ENCODE measurements at places on chromosomes 3 and 15.

DNA sequence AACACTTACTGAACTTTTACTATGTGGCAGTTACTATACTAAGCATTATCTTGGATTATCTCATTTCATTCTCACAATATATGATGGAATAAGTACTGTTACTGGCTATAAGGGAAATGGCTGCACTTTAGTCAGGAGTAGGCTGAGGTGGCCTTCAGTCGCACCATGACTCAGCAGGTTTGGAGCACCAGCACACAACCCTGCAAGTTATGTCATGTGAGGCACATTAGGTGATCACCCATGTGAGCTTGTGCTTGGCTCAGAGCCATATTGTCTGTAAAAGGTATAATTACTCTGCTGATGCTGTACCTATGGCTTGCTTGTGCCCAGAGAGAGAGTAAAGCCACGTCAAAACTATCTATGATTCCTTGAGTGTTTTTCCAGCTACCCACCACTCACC lies 54.1 kb upstream of the TIPARP start:
- no peak for DNase-seq

GRCh38 chr15:34795267-34796081 lies at the start of gene ACTC1:
Gene ACTC1, minus strand, starts transcription at chr15:34795549. Its CDS starts 741 bp downstream, at chr15:34794808.
- DNase-seq: no peak

- no peak for DNase-seq
Observed at GRCh38 chr3:123899300-123899865, 15.3 kb upstream of the MYLK start.

DNA sequence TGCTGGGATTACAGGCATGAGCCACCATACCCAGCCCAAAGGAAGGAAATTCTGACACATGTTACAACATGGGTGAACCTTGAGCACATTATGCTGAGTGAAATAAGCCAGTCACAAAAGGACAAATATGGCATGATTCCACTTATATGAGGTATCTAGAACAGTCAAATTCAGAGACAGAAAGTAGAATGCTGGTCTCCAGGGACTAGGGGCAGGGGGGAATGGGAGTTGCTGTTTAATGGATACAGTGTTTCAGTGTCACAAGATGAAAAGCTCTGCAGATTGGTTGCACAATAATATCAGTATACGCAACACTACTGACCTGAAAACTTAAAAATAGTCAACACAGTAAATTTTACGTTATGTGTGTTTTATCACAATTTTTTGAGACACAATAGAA lies 4.1 kb downstream of the SPATA12 start:
- no peak for DNase-seq

DNA sequence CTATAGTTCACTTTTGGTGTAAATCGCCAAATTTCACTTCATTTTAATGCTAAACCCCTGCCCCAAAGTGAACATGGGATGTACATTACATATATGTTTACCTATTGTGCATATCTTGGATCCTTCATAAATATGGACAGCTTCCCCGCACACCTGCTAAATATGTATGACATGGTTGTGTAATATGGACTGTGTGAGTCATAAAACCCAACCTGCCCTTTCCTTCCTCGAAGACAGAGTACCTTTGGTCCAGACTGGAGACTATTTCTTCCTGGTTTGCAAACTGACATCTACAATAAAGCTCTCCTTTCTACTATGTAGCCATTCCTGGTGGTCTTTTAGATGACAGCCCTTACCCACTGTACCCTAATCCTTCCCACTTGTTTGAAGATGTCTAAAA lies 12.4 kb downstream of the ACTC1 start:
- no peak for DNase-seq

DNA sequence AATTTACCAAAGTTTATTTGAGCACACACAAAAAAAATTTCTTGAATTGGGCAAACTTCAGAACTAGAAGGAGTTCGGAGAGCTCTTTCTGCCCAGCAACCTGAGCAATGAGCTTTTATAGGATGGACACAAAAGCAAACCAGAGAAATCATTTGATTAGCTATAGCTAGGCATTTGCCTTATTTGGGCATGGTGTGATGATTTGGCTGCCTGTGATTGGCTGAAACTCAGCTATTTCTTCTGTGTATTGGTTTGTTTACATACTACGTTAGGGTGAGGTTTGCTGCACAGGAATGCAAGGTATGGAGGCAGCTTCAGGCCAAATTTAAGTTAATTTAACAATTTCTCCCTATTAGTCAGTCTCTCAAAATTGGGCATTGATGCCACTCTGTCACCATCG lies 65.1 kb downstream of the NEK11 start:
- DNase-seq: no peak

DNA sequence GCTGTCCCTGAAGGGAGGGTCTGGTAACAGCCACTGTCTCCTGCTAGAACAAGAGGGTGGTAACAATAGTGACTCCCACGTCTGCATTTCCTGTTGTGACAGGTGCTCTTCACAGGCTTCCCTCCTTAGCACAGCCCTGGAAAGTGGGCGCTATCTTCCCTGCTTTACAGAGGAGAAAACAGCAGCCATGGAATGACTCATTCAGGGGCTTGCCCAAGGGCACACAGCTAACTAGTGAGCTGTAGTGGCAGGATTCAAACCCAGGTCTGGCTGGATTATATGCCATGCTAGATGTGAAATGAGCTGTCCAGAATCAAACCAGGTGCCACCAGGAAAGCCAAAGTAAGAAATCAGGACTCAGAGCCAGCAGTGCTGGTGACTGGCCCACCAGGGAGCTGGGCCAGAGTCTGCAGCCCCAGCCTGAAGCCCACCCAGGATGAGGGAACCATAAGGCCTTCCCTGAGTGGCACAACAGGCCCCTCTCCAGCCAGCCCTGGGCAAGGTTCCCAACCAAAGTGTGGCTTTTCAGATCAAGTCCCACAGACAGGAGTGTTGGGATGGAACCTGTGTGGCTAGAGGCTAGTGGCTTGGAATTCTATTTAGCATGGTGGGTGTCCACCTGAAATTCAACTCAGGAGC lies 102.4 kb downstream of the ETFA start:
- DNase-seq: no peak

- no peak for DNase-seq
Observed at GRCh38 chr3:183800243-183800863, 25.0 kb downstream of the MAP6D1 start.

DNA sequence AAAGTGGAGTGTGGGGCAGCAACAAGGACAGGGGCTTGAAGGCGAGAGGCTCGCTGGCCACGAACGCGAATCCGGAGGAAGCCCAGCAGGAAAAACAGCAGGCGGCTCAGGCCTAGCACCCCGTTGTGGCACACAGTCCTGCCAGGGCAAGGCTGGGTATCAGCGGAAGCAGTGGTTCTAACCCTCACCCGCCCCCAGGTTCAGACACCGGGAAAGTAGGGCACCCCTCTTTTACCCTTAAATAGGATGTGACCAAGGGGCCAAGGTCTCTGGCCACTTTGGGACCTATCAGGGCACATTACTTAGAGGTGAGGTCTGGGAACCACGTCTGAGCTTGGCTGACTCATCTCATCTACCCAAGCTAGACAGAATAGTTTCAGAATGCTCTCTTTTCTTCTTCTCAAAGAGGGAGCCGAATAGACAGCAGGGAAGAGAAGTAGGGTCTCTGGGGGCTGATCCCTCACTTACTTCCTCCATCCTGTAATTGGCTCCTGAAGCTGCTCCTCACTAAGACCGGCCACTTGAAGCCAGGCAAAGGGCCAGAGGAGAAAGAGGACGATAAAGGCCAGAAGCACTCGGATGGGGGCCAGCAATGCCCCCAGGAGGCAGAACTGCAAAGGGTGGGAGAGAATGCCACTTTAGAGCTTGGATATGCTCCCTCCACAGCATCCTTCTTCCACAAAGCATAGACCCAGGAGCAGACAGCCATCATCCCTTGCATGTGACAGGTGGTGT lies 1.7 kb downstream of the LPCAT4 start:
- DNase-seq: no peak

DNA sequence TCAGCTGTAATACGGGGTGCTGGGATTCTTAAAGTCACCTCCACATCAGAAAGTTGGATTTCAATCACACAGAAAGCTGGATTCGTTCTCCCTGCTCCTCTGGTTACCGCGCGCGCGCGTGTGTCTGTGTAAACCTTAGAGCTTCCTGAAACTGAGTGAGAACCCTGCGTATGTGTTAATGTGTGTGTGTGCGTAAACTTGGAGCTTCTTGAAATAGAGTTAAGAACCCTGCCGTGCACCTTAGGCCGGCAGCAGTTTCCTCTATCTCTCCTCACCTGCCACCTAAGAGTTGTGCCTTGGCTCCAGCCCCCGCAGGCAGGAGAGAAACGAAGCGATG lies 531 bp downstream of the LZTFL1 start:
- no peak for DNase-seq

GRCh38 chr3:16264174-16264707 lies 502 bp downstream of the DPH3 start:
- DNase-seq: no peak

- DNase-seq: no peak
Observed at GRCh38 chr15:81939604-81940440, 106.0 kb downstream of the MEX3B start.

DNA sequence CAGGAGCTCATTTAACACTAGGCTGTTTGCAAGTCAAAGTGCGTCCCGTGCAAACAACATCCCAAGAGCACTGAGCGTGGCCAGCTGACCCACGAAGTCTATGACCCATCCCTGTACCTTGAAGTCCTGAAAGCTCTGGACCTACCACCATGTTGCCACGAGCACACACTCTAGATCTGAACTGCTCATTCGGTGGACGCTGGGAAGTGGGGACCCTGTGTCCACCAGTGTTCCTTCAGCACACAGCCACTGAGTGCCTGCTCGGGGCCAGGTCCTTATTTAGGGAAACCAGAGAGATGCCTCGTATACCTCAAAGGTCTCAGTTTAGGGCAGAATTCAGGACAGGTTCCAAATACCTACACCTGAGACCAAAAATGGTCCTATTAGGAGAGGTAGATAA lies 236.9 kb downstream of the XXYLT1 start:
- DNase-seq: no peak

GRCh38 chr15:100159436-100159835 lies 182.3 kb downstream of the ADAMTS17 start:
- no peak for DNase-seq

DNA sequence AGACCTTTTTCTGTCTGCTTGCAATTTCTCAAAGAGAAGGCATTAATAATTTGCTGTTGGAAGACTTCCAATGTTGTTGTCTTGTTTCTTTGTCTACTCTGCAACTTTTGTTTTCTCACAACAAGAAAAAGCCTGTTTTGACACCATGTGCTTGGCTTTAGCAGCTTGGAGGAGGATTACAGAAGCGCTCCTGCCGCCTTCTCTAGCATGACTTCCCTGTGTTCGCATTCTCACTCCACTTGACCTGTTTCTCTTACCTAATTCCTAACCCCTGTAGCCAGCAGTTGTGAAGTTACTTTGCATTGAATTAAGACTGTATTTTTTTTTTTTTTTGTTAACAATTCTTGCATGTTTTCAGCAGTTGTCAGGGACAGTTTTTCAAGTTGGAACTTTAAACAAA lies 235.3 kb upstream of the GOLIM4 start:
- DNase-seq: no peak

DNA sequence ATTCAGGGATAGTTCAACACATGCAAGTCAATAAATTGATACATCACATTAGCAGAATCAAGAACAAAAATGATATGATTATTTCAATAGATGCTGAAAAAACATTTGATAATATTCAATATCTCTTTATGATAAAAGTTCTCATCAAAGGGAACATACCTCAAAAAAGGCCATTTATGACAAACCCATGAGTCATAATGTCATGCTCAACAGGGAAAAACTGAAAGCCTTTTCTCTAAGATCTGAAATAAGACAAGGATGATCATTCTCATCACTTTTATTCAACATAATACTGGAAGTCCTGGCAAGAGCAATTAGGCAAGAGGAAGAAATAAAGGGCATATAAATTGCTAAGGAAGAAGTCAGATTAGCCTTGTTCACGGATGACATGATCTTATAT lies 54.1 kb upstream of the TMEM158 start:
- no peak for DNase-seq

GRCh38 chr15:86336051-86336788 lies 256.5 kb downstream of the AGBL1 start:
- DNase-seq: no peak

- no peak for DNase-seq
Observed at GRCh38 chr3:69869643-69870042, 129.9 kb upstream of the SAMMSON start.

DNA sequence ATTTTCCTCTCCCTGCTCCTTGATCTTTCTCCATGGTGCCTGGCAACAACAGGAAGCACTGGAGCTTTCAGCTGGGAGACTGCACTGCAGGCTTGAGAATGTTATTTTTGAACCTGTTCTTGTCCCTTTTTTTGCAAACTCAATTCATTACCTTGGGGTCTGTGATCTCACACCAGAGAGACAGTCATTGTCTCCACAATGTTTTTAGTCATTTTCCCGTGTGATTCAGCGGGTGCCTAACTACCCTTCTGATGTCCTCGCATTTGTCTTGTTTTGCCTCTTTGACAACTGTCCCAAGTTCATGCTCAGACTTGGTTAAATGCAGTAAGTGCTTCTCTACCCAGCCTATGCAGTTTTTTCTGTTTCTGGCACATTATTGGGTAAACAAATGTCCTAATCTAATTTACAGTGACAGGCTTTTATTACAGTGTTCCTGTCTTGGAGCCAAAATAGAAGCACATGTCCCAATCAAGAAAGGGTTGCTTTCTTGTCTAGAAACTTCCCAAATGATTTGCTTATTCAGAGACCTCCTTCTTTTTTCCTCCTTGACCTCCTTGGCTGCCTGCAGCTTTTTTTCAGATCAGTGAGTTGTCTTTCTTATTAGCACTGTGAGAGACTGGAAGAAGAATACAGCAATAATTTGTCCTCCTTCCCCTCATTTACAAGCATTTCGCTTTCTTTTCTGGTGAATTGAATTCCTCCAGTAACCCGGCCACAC lies 162.4 kb downstream of the NSUN3 start:
- DNase-seq: no peak

DNA sequence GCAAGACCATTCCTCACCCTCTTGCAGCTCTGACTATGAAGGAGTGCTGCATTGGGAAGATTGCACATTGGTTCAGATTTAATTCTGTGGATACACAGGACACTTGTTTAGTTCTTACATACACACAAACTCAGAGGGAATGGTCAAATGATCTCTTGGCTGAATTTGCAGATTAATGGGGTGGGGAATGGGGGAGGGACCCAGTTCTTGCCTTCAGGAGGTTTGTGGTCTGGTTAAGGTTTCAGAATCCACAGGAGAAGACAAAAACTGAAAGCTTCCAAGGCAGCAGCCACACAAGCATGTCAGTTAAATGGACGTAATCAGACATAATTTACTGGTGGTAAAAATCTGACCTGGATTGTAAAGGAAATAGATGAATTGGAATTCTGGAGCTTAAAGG lies 257.1 kb upstream of the ROPN1 start:
- DNase-seq: no peak

DNA sequence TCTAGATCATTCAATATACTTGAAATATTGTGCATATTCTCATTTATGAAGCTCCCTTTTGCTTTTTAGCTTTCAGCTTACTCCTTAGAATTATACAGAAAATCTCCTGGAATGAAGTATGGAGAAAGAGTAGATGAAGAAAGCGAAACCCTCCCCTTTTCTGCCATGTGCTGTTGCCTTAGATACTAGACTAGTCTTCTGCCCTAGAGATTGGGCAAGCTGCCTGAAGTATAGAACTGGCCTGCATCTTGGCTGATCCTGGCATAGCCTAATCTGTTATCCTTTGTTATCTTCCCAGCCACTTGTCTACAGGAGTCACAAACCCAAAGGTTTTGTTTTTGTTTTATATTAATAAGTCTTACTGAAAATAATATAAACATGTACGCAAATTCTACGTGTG lies 138.8 kb downstream of the RBPMS2 start:
- no peak for DNase-seq
